Caki2 (cell line): ENCODE measurements at places on chromosomes 7 and 10.

GRCh38 chr7:70752794-70753241 is 379.1 kb upstream of the GALNT17 start:
- DNase-seq: no peak

DNA sequence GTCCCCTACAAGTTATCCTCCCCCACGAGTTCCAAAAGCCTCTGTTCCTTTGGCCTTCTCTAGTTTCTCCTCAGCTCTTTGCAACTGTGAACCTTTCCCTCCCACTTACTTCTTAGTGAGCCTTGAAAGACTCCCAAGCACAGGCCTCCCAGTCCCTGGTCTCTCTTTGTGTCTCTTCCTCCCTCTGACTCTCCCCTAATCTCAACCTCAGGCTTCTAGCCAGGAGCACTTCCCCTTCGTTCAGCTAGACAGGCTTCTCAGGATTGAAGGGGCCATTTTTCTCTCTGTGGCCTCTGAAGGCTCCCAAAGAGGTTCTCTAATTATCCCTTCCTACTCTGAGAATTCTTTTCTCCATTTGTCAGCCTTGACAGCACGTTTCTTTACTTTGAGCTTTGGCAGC is 50.2 kb upstream of the PHYHIPL start:
- DNase-seq: no peak

GRCh38 chr7:50308203-50308531 is 3.7 kb downstream of the IKZF1 start:
- no peak for DNase-seq

DNA sequence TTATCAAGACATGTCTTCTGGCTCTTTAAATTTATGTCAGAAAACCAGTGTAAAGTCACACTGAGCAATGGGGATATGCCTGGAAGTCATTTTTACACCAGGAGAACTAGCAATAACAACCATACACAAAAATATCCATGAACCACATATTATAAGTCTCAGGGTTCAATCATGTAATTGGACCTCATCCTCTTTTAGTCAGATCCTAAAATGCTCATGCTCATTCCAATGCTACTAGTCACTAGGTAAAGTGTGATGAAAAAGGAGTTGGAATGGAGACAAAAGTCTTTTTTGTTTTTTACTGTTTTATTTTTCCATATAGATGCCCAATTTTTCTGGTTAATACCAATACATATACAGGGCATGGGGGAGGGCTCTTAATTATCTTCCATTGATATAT is 306.1 kb downstream of the DGKB start:
- DNase-seq: no peak

GRCh38 chr10:126240483-126240882 is 147.8 kb downstream of the ADAM12 start:
- DNase-seq: no peak

GRCh38 chr7:28364082-28364481 is 48.2 kb upstream of the CREB5 start:
- no peak for DNase-seq

GRCh38 chr10:48446785-48447184 is 140.3 kb downstream of the MAPK8 start:
- no peak for DNase-seq

- no peak for DNase-seq
Measured at GRCh38 chr7:114354306-114354705, 60.3 kb upstream of the FOXP2 start.

DNA sequence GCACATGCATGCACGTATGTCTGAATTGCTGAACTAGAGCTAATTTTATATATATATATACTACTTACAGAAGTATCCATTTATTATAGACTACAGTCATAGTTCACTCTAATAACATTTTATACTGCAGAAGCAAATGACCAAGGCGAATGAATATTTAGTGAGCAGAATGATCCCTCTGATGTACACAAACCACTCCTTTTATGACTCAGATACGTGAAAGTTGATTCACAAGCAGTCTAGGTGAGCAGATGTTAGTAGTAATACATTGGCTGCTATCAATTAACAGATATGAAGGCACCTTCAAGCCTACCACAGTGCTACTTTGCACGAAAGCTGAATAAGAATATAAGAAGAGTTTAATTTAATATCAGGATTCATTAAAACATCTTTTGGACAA is 10.4 kb downstream of the GPAM start:
- no peak for DNase-seq
